ENCODE measurements at places on chromosomes 7 and 10.

DNA sequence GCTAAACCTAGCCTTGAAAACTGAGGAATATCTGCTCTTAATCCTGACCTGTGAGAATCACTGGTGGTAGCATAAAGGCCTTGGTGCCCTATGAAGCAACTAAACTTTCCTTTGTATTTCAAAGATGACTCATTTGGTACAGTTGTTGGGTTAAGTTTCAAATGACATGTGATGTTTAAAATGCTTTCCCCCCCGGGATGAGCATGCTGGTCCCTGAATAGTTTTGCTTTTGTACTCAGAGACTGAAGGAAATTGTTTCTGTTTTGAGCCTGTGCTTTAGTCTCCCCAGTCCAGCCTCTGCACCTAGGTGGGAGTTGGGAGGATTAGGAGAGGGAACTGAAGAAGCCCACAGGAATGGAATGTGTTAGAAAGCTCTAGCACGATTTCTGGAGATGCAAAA, 258.9 kb upstream of the NPY start:
- peak; percentile 8 for DNase-seq

DNA sequence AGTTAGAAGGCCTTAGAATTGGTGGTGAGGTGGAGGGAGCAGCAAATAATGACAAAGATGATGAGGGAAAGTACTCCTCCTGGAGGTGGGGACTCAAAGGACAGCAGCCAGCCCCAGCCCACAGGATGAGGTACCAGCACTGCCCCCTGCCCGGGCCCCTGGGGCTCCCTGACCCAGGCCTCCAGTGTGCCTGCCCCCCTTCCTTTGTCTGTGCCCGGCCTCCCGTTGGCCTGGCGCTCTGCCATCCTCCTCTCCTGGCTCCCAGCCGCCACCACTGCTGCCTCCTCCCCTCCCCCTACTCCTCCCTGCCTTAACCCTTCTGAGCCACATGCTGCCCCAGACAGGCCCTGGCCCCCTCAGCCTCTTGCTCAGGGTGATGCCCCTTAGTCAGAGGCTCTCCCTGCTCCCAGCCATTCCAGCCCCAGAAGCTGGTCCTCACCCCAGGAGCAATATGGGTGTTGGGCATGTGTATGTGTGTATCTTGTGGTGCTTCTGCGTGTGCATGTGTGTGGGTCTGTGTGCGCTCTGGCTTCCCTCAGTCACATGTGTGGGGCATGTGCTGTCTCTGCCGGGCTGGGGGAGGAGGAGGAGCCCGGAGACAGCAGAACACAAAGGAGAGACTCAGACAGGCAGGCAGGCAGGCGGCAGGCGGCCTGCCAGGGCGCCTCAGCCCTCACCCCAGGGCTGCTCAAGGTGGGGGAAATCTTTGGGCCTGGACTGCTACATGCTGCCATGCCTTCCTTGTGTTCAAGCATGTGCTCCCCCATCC, 2.6 kb downstream of the LDB1 start:
- peak; percentile 59 for DNase-seq

DNA sequence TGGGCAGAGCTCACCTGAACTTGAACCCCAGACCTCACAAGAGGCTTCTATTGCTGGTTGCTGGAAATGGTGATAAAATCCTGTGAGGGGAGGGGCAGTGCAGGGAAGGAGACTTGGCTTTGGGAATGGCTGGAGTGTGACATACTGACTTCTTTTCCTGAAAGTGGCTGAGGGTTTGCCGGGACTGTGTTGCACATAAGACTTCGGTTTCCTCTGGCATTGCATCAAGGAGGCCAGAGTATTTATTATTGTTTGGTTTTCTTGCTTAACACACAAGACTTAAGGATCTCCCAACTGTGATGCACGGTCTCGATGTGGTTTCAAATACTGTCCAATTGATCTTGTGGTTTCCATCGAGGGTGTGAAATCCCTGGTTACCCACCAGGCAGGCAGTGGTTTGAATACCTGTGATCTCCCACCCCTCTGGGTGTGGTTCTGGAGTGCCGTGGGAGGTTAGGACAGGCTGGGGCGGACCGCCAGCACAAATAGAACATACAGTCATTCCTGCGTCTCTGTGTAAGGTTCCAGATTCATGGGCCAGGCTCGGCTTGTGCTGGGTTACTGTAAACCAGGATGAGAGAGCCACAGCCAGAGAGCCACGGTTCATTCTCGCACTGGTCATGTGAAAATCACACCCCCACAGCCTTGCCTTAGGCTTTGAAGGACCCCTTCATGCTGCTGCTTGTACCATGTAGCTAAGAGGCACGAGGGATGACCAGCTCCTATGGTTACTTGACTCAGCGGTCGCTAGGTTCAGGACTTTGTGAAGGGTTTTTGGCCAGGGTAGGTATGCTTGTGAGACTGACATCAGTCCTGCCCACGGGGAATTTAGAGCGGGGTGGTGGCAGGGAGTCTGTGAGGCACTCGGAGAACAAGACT, 39.2 kb downstream of the WBP1L start:
- DNase-seq: peak; percentile 82

- no peak for DNase-seq
Observed at GRCh38 chr7:104962781-104963180, 51.2 kb upstream of the KMT2E start.

DNA sequence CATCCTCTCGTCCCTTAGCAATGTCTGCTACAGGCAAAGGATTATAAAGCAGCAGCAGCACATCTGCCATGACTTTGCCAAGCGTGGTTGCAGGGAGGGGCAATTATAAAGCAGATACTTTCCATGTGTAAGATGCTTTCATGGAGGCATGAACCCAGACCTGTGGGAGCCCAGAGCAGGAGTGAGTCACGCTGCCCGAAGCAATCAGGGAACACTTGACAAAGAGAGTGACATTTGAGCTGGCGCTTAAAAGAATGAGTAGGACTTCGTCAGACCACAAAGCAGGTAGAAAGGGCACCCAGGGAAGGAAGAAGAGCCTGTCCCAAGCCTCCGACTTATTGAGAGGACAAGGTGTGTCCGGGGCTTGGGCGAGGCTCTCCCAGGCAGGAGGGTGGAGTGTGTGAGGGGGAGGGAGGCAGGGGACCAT, 147.2 kb downstream of the MYOF start:
- no peak for DNase-seq

DNA sequence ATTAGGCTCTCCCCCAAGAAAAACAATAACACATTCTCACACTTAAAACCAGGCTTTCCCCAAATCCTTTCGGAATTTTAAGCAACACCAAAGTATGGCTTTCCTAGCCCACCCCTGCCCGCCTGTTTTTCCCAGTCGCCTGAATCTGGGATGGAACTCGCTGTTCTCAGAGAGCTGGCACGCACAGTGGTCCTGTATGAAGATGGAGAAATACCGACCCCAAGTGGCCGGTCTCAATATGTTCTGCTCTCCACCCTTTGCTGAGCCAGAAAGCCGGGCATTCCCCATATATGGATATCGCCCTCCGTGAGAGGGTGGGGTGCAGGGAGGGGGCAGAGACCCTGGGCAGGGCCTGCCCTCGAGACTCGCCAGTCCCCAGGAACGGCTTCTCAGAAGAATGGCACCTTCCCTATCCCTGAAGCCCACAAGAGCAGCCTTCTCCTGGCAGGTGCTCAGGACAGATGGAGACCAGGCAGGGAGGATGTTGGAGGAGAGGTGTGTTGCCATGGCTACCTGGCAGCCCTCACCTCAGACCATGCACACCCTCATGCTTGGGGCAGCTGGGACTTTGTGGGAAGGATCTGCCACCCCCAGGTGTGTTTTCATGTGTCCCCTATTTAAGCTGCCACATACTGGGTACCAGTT, 3.4 kb downstream of the TACR2 start:
- peak; percentile 72 for DNase-seq

- DNase-seq: no peak
Observed at GRCh38 chr10:106768204-106768603, 396.3 kb downstream of the SORCS1 start.

- DNase-seq: no peak
Observed at GRCh38 chr10:19877466-19878255, 61.4 kb downstream of the PLXDC2 start.

GRCh38 chr7:126635545-126635944, 617.2 kb downstream of the GRM8 start:
- DNase-seq: no peak

- peak; percentile 50 for DNase-seq
Observed at GRCh38 chr10:87538092-87539015, 33.7 kb downstream of the MINPP1 start.

DNA sequence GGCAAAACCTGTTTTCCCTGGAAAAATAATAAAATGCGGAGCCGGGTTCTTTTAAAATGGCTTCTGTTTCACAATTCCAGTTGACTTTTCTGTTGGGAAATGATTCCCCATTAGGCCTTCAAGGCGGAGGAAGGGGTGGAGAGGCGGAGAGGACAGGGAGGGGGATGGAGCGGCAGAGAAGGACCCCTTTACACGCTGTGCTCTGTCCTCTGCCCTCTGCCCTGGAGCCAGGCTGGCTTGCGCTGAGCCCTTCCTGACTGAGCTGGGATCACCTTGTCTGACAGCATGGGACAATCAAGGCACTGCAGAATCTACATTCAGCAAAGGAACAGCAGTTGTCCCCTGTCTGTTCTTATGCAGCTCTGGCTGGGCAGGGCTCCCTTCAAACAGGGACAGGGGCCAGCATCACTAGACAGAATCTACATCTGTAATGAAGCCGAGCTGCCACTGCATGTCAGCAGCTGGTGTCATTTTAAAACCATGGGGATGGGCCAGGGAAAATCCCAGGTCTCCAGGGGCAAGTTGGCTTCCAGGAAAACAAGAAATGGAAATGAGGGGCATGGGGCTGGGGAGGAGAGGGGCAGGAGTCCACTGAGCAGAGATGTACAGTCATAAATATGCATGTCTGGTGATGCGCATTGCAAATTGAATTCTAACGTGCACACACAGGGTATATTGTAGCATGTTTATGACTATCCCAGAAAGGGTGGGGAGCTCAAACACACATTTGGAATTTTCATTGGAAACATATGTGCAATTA, 120.0 kb downstream of the MKX start:
- no peak for DNase-seq

DNA sequence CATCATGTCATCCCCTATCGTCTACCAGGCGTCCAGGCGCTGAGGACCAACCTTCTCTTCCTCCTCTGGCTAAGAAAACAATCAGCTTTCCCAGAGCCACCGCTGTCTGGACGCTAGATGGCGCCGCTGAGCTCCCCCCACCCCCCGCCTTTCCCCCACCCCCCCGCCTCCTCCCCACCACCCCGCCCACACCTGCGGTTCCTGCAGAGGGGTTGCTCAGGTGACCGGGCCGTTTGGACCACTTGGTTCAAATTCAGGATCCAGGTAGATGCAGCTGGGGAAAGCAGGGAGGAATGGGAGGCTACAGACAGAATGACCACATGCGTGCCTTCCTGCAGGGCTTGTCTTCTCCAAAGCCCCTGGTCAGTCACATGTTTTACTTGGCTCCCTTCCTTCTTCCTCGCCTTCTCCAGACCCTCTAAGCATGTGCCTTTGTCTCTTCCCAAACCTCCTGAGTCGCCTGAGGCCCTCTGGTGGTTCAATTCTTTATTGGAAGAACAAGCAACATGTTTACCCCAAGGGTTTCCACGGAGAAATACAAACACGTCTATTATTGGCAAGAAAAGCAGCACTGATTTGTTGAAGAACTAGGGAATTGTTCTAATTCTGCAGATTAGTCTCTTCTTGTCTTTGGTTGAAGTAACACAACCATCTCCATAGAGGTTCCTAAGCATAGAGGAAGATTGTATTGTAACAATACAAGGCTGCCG, 24.7 kb downstream of the AOC1 start:
- peak; percentile 51 for DNase-seq

GRCh38 chr7:132581431-132581830, 5.2 kb upstream of the PLXNA4 start:
- no peak for DNase-seq

GRCh38 chr7:157250605-157251228, 86.1 kb upstream of the DNAJB6 start:
- DNase-seq: peak; percentile 42

GRCh38 chr10:95428701-95429100, 132.5 kb downstream of the SORBS1 start:
- DNase-seq: no peak

- DNase-seq: peak; percentile 21
Observed at GRCh38 chr7:147578196-147578595, 1012.4 kb upstream of the C7orf33 start.

DNA sequence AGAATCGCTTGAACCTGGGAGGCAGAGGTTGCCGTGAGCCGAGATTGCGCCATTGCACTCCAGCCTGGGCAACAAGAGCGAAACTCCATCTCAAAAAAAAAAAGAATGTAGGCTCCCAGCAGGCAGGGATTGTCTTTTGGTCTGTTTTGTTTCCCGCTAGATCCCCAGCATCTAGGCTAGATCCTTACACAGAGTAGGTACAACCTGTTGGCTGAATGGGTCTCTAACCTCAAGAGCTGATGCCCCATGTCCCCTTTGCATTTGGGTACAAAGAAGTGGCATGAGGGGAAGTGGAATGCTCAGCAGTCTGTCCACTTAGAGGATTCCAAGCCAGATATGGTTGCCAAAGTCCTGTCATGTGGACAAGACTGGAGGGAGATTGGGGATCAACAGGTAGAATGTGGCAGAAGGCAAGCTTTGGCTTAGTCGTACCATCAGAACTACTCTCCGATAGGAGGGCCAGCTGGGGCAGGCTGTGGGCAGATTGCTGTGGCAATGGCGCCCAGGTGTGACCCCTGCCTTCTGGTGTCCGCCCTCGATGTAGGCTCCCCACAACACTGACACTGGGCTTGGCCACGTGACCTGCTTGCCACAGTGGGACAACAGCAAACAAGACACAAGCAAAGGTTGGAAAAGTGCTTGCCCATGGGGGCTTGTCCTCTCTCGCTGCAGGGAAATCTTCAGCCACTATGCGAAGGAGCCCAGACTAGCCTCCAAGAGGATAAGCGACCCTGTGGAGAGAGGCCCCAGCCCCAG, 21.4 kb downstream of the LEP start:
- DNase-seq: no peak

DNA sequence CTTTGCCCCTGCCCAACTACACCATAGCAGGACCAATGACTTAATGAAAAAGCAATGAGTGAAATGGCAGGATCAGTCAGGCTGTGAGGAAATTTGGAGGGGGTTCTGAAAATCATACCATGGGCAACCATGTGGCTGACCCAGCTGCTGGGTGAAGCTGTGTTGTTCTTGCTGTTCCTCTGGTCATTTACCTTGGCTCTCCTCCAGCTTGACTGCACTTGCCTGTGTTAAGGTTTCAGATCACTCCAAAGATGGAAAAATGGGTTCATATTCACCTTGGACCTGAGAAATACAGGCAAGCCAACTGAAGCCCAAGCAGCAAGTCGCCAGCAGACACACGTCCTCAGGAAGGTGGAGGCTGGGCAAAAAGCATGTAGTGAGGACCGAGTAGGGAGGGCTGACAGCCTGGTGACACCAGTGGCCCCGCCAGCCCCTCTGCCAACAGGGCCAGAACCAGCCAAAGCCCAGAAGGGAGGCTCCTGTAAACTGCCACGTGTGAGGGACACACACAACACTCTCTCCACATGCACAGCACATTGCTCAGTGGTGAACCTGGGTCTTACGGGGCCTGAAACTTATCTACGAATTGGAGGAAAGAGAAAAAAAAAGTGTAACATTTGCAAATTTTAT, 40.1 kb downstream of the PARP12 start:
- no peak for DNase-seq

All from HCEC 1CT (cell line).